Fibroblast of skin of left quadriceps (primary cell): ENCODE measurements at places on chromosomes 13 and 19.

- peak; percentile 46 for DNase-seq
Observed at GRCh38 chr19:4914736-4915501, 5.6 kb downstream of the UHRF1 start.

DNA sequence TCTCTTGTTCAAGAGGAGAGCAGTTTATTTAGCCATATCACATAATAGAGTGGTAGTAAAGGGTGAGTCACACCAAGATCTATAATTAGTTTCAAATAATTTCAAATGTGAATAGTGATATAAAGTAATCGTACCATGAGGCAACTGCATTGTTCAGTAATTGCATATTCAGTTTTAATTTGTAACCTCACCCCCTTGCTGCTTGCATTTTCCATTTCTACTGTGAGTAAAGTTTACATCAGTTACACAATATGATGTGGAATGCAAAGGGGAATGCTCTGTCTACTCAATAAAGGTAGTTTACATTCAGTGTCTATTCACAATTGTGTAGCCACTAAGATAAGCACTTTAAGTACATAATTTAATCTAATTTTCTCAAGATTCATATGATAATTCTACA is 1695.7 kb upstream of the SPRY2 start:
- no peak for DNase-seq

- DNase-seq: no peak
Observed at GRCh38 chr19:40139533-40140287, 49.0 kb upstream of the ZNF780A start.

- no peak for DNase-seq
Observed at GRCh38 chr13:25059958-25060357, 36.0 kb upstream of the PABPC3 start.

- DNase-seq: no peak
Observed at GRCh38 chr19:31338069-31338776, 11.0 kb downstream of the TSHZ3 start.

- no peak for DNase-seq
Observed at GRCh38 chr13:40469581-40470310, 196.7 kb downstream of the FOXO1 start.

DNA sequence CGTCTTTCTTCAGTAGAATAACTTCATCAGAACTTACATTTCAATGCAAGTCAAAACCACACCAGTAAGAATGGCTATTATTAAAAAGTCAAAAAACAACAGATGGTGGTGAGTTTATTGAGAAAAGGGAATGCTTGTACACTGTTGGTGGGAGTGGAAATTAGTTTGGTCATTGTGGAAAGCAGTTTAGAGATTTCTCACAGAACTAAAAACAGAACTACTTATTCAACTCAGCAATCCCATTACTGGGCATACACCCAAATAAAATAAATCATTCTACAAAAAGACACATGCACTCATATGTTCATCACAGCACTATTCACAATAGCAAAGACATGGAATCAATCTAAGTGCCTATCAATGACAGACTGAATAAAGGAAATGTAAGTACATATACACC is 231.2 kb downstream of the NHLRC3 start:
- DNase-seq: no peak
